ENCODE measurements at places on chromosomes 6 and 20. TPM values are rescaled to one million over a fixed set of nuclear protein-coding genes. Genes with fewer than 3 reads are reported as not detected.
A peak's percentile ranks its signal among the peaks of the same experiment; 100 is the strongest.

PLCB1 gene
- total RNA-seq = 0.29 TPM

CD24 gene
- total RNA-seq = 49.3 TPM

LMBRD1 gene
- 46.9 TPM for total RNA-seq

TGM3 gene
- not detected for total RNA-seq

PRPH2 gene
- total RNA-seq = not detected

OTOR gene
- total RNA-seq = not detected

PMEPA1 gene
- 33.1 TPM for total RNA-seq

GRCh38 chr20:43914311-43915210 is at the start of gene TOX2:
Gene TOX2 (plus strand): TSS chr20:43914852. CDS start chr20:43914892, 40 bp downstream.
- H3K27me3 ChIP-seq = peaks cover 27% of the 10 kb centered on the region
- DNase-seq = peak; percentile 50
- H3K27ac ChIP-seq = peak within 1 kb of the TSS; percentile 54
- no peaks in the 10 kb centered on the region for H3K36me3 ChIP-seq
- peaks cover 43% of the 10 kb centered on the region for H3K4me1 ChIP-seq
- peak within 1 kb of the TSS; percentile 82 for H3K4me3 ChIP-seq

DNA sequence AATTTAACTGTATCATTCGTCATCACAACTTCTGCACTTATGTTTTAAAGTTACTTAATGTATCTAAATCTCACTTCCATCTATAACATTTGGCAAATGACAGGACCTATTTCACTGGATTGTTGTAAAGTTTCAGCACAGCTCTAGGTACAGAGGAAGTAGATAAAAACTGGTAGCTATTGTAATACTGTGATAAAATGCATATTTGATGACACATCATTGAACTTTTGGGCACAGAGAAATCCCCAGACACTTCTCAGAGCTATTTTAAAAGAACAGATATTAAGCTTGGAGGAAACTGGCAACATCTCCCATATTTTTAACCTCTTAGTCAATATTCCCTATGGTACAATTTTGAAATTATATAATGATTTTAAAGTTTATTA is 138.7 kb downstream of the RFPL4B start:
- H3K36me3 ChIP-seq = no peaks in the 10 kb centered on the region
- no peaks in the 10 kb centered on the region for H3K27me3 ChIP-seq
- H3K4me1 ChIP-seq = no peaks in the 10 kb centered on the region

GRCh38 chr20:45782890-45783289 is 8.8 kb downstream of the WFDC3 start:
- H3K4me1 ChIP-seq = peaks cover 12% of the 10 kb centered on the region
- DNase-seq = no peak
- H3K4me3 ChIP-seq = no peak overlapping the region
- H3K36me3 ChIP-seq = no peaks in the 10 kb centered on the region

DNA sequence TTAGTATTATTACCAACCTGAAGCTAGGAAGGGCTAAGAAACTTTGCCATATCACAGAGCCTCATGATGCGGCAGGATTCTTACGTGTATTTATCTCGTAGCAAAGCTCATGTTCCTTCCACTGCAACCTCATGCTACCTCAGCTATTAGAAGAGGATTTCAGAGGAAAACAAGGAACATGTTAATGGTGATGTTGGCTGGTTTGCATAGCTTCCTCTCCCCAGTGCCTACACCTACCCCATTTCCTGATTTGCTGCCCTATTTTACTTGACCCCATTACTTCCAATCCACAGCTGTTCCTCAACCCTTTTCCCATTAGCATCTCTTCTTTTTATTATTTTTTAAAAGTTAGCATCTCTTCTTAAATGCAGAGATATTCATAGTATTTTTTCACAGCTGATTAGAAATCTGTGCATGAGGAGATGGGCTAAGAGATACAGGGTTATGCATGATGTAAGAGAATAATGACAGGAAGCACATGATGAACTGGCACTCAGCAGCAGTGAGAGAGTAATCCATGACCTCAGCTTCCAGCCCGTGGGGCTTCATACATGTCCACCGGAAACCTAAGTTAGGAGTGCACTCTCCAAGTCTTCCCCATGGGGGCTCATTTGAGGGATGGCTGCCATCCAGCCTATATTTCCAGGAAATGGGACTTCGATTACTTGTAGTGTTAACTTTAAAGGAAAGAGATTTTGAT is 106.1 kb upstream of the ASF1A start:
- no peak overlapping the region for H3K4me3 ChIP-seq
- peaks cover 24% of the 10 kb centered on the region for H3K4me1 ChIP-seq
- no peaks in the 10 kb centered on the region for H3K36me3 ChIP-seq
- H3K27ac ChIP-seq = peak overlapping the region; percentile 31
- H3K27me3 ChIP-seq = no peaks in the 10 kb centered on the region
- no peak for DNase-seq

DNA sequence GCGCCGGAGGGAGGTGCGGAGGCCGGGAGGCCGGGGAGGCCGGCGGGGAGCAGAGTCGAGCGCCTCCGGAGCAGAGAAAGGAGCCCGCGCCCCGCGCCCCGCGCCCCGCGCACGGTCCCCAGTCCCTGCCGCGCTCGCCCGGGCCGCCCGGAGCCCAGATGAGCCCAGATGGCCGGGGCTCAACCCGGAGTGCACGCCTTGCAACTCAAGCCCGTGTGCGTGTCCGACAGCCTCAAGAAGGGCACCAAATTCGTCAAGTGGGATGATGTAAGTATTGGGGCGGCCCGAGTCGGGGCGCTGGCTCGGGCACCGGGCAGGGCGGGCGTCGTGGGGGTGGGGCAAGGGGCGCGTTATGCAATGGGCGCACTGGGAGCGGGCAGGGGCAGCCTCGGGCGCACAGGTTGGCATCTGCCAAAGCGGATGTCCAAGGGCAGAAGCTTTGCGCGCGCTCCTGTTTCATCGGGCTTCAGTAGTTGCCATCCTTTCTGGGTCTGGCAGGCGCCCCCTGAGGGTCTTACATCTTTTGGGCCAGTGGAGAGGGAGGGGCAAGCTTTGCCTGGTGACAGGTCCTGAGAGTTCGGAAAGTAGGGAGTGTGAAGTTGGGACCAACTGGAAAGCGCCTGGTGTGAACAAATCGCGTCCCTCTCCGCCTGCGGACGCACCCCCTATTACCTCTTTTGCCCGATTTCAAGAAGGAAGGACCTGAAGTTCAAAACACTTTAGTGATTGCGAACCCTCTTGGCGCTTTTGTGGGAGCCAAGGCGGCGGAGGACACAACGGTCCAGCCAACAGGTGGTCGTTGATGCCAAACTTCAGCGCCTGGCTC is 631 bp downstream of the PLCB1 start:
- peak overlapping the region; percentile 44 for H3K4me3 ChIP-seq
- no peaks in the 10 kb centered on the region for H3K36me3 ChIP-seq
- H3K4me1 ChIP-seq = peaks cover 13% of the 10 kb centered on the region
- H3K27me3 ChIP-seq = peaks cover 32% of the 10 kb centered on the region
- no peak overlapping the region for H3K27ac ChIP-seq

GRCh38 chr6:158068156-158068892 is 86.7 kb downstream of the SYNJ2 start:
- peaks cover 3% of the 10 kb centered on the region for H3K4me1 ChIP-seq
- H3K36me3 ChIP-seq = peaks cover 55% of the 10 kb centered on the region
- H3K27ac ChIP-seq = no peak overlapping the region
- no peak for DNase-seq

DNA sequence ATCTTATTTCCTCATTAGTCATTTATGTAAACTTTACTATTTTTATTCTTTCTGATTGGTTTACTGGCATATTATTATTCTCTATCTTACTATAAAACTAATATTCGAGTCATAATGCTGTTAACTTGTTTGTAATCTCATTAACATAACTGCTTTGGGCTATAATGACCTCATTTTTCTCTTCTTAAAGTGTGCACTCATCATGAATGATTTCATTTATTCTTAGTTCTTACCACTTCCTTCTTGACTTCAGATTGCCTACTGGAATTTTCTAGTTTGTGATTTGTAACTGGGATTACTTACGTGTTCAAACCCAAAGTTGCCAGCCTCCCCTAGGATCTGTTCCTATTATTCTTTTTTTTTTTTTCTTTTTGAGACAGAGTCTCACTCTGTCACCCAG is 91.8 kb upstream of the TNFAIP3 start:
- no peaks in the 10 kb centered on the region for H3K36me3 ChIP-seq
- no peak overlapping the region for H3K27ac ChIP-seq
- peaks cover 6% of the 10 kb centered on the region for H3K4me1 ChIP-seq
- H3K27me3 ChIP-seq = no peaks in the 10 kb centered on the region

- no peak for DNase-seq
- no peaks in the 10 kb centered on the region for H3K36me3 ChIP-seq
- peaks cover 7% of the 10 kb centered on the region for H3K27me3 ChIP-seq
- no peak overlapping the region for H3K4me3 ChIP-seq
- no peaks in the 10 kb centered on the region for H3K4me1 ChIP-seq
- H3K27ac ChIP-seq = no peak overlapping the region
These were observed 20.1 kb downstream of the PLCB1 start for GRCh38 chr20:8152183-8152582.

Data from activated B cell treated with CpG ODN at 0.5 μM for 24 hours (primary cell).